ENCODE measurements at places on chromosomes 1 and 21.
A peak's percentile ranks its signal among the peaks of the same experiment; 100 is the strongest.

DNA sequence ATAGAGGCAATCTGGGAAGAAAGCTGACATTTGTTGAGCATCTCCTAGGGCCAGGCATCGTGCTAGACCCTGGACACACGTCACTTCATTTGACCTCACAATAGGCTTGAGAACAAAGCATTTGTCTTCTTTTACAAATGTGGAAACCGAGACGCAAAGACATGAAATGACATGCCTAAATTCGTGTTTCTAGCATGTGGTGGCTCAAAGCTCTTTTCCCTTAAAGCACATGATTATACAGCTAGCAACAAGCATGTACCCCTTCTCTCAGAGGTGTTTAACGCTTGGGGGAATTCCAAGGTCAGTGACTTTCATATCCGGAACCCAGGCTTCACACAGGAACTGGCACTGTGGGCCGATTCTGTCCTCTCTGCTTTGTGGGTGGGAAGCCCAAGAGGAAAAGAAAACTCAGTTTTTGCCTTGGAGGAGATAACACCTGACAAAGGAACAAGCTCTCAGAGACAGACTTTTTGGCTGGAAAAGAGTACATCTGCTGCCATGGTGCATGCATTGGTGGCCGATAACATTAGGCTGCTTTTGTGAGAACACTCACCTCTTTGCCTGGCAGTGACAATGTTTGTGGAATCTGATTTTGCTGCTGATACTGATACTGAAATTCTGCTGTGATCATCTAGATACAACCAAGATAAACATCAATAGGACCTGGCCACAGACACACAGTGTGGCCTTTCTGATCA, 15.4 kb upstream of the CD2 start:
- no peak for DNase-seq

- no peak for DNase-seq
These were observed 106.5 kb downstream of the PLPP3 start for GRCh38 chr1:56472860-56473259.

DNA sequence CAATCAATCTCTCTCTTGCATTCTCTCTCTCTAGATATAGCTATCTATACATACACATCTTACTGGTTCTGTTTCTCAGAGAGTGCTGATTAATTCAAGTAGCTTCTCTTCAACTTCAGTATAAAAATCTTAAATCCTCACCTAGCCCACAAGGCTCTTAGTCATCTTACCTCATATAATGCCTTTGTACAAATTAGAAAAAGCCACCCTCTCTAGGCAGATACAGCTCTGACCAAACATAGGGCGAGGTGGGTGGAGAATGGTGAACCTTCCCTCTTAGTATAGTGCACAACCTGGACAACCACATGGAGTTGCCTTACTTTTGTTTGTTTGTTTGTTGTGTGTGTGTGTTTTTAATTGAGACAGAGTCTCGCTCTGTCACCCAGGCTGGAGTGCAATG, 5.1 kb upstream of the INAVA start:
- no peak for DNase-seq

DNA sequence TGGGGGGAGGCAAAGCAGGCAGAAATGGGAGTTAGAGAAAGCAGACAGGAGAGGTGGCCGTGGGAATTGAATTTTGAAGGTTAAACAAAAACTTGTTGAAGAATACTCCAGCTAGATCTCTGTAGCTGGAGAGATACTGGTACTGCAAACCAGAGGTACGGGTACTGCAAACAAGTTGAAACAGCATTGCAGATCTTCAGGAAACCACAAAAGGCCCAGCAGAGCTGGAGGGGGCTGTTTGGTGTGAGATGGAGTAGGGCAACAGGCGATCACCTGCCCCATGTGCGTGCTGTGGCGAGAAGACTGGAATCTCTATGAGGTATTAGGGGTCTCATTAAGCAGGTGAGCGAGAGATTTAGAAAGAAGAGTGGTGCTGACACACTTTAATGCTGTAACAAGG, 77.7 kb upstream of the RGS4 start:
- DNase-seq = no peak

GRCh38 chr1:15915991-15916390, 59.9 kb downstream of the ZBTB17 start:
- DNase-seq = no peak

DNA sequence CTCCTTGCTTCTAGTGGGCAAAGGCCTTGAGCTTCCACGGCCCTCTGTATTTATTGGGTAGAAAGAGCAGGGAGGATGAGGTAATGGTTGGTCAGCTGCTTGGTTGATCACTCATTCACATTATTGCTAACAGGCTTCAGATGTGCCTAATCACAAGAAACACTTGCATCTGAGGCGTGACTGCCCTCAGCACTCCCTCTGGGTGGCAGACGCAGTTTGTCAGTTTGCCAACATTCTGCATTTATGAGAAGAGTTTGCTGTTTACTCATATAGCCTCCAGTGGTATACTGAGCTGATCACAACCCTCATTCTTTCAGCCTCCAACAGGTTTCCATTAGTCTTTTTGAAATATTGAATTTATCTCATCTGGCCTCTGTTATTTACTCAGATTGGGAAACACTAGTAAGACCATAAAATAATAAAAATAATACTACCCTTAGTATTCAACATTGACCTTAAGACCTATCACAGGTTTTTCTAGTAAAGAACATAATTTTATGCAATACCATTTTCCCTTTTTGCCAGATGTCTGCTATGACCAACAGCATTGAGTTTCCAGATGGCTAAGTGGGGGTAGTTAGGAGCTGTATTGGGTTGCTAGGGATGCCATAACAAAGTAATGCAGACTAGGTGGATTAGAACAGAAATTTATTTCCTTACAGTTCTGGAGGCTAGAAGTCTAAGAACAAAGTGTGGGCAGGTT, 53.3 kb downstream of the PTGFR start:
- DNase-seq = peak; percentile 76

DNA sequence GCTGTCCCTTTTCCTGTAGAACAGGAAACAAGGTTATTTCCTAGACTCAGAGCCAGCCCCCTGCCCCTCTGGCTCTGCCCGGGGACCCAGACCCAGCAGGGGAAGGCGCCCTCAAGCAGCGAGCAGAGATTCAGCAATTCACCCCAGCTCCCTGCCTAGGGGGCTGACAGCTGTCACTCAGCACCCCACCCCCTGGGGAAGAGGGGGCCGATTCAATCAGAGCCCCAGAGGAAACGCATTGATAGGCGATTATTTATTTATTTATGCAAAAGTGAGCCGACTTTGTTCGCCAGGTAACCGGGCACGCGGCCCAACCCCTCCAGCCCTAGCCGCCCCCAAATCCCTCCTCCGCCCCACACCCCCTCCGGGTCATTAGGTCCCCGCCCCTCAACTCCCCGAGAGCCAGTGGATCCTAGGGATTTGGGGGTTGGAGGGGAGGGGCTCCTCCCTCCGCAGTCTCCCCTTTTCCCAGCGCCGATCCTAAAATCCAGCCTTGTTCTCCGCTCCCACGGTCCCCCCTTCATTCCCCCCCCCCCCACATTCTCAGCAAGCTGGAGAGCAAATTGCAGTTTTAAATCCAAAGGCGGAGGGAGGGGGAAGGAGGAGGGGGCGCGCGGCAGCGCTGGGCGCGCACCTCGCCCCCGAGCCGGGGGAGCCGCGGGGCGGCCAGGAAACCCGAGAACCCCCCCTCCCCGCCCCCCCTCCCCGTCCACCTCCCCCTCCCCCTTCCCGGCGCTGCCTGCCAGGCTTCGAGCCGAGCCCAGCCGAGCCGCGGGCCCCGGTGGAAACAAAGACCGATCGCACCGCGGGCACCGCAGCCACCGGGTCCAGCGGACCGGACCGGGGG, 1.3 kb downstream of the AHDC1 start:
- DNase-seq = no peak

GRCh38 chr21:25400427-25400826, 206.9 kb downstream of the MRPL39 start:
- DNase-seq = no peak

DNA sequence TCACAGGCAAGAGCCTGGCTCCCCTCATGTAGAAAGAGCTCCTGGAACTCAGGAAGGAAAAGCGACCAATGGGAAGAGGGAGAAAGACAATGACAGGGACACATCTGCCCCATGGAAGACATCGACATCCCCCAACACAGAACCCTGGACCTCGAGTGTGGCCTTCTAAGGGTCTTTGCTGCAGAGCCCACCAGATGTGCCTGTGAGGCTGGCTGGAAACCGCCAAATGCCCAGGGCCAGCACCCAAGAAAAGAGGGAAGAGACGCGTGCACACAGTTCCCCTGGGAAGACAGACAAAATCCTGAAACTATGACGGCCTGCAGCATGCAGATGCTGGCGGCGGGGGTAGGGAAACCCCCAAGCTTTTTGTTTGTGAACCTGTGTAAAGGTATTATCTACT, 36.4 kb upstream of the ADARB1 start:
- no peak for DNase-seq

DNA sequence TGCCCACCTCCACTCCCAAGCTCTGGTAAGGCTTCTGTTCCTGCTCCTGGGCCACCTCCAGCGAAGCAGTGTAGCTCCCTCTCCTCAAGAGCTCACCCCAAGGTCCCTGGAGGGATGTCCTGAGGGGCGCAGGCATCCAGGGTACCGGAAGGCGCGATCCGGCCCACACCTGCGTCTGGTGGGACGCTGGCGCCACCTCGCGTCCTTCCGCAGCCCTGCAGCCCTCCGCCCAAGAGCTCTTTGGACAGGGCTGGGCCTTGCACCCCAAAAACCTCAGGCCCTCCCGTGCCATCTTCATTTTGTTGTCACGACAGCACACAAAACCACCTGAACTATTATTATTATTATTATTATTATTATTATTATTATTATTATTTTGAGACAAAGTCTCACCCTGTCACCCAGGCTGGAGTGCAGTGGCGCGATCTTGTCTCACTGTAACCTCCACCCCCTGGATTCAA, 49.2 kb upstream of the PAX7 start:
- DNase-seq = no peak

DNA sequence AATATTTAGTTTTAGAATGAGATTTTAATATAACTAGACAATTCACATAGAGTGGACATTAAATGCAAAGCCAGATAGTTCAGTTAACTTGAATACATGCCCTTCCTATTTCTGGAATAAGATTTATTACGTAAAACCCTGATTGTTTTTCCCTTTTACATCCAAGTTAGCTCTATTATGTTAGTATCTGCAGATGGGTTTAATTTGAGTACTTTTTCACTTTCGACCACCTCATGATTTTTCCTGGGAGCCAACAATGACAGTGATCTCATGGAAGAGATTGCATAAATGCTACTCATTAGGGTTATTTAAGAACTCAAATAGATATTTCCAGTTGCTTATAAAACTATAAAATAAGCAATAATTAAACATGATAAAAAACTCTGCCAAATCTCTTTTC, 199.4 kb upstream of the PTGFR start:
- DNase-seq = no peak

GRCh38 chr1:1616838-1617237, 1.5 kb downstream of the MIB2 start:
- no peak for DNase-seq

GRCh38 chr1:147560765-147561471, 19.6 kb downstream of the BCL9 start:
- DNase-seq = no peak

GRCh38 chr1:183291802-183292514, 105.9 kb downstream of the LAMC2 start:
- DNase-seq = peak; percentile 27

DNA sequence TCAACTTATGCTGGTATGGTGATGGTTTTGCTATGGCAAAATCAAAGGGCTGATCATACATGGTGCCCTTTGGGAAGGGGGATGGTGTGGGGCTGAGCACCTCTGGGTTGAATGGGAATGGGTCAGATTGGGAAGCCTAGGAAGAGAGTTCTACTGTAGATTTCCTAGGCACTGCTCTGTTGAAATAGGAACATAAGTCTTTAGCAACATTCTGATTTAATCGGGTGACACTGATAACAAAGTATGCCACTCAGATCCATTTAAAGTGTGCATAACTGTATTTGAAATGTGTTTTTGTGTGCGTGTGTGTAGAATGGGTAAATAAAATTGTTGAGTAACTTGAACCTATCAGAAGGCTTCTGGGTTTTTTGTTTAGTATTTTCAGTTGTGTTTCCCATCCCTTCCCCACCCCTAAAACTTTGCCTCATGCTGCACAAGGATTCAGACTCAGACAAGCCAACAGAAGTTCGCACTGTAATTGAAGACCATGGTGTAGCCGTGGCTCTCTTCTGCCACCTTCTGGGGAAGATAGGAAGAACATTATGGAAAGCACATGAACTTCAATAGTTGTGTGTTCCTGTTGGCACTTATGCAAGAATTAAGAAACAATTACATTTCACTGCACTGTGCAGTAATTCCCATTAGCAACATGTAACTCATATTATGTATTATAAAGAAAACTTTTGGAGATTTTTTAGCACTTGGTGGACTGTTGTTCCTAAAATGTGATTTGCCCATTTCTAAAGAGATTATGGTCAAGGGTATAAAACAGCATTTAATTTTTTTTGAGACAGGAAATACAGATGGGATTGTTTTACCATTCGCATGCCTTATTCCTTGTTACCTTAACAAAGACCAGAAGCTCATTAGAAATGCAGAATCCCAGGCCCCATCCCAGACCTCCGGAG, 10.9 kb upstream of the C4BPB start:
- DNase-seq = peak; percentile 78

DNA sequence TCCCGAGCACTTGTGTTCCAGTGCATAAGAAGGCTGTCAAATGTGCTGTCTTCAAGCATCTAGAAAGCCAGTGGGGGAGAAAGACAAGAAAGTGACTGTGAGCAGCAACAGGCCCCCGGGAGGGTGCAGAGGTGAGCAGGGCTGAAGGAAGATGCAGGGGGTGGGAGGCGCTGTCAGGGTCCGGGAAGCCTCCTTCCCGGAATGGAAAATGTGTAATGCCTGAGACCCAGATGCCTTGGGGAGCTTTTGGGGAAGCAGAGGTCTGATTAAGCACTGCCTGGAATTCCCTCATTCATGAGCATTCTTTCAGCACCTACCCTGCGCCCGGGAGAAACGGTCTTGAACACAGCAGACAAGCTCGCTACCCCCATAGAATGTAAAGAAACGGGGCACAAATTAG, 1.3 kb downstream of the NPHP4 start:
- DNase-seq = no peak

GRCh38 chr1:153973525-153973924, 3.9 kb downstream of the JTB start:
- DNase-seq = no peak

GRCh38 chr1:152052606-152053005, 15.8 kb upstream of the S100A11 start:
- peak; percentile 60 for DNase-seq

DNA sequence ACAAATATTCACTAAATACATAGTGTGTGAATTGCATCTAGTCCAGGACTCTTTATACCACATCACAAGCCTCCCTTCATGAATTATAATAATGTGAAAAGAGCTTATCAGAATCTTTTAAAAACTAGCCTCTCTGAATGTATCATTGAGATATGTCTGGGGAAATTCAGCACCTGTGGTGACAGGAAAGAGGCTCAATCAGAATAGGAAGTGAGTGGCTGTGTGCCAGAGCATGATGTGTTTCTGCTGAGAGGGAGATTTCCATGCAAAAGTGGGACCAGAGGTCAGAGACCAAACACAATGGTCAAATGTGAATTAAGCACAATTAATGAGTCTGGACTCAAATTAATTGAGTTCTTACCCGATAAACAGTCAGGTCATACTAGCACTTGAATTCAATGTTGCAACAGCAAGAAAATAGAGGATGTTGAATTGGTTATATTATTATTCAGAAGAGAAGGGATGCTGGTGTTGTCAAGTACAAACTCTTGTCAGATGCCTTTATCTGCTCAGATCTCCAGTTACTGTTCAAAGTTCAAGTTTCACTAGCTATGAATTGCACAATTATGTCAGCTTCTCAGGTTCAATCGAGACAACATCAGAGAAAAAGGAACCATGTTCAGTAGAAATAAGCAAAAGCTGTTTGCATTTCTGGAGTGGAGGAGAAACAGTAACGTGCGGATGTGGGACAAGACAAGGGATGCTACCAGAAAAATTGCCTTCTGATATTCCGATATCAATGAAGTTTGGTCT, 226.2 kb downstream of the ZNF326 start:
- DNase-seq = no peak

GRCh38 chr1:31795801-31796621, 19.8 kb downstream of the SPOCD1 start:
- DNase-seq = peak; percentile 76

Measured in HFFc6 (cell line).